ENCODE measurements at places on chromosomes 6 and 20.

DNA sequence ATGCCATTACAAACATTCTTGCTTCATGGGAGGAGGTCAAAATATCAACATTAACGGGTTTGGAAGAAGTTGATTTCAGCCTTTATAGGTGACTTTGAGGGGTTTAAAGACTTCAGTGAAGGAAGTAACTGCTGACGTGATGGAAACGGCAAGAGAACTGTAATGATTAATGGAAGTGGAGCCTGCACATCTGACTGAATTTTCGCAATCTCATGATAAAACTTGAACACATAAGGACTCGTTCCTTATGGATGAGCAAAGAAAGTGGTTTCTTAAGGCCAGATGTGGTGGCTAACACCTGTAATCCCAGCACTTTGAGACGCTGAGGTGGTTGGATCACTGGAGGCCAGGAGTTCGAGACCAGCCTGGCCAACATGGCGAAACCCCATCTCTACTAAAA lies 226.1 kb downstream of the BCAS1 start:
- DNase-seq = no peak

DNA sequence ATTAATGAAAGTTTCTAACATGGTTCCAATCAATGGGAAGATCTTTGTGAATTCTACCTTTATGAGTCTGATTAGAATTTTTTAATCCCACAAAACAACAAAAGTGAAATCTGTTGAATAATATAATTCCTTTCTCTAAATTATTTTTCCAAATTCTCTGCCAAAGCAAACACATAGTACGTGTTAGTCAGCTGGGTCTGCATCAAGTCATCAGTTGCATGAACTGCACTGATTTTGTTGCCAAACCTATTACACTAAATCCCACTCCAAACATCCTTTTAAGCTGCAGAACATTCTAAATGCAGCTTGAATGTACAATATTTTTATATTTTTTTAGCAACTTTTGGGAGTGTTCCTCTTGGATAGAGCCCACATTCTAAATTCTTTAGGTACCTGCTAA lies 199.0 kb upstream of the HSF2 start:
- no peak for DNase-seq

DNA sequence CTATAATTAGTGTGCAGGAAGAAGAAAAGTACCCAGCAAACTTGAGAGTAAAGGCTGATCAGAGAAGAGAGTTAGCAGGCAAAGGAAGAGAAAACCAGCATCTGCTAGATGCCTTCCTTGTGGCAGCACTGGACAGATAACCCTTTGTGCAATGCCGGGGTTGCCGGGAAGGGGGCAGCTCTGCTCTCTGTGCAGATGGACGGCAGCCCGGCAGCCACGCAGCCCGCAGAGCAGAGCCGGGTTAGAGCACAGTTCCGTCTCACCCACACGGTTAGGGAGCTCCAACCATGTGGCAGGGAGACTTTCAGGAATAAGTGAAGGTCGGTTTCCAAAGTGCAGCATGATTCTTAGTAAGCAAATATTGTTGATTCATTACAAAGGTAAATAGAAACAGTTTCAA lies 80.0 kb upstream of the RPS6KA2 start:
- peak; percentile 41 for DNase-seq

- DNase-seq = no peak
Observed at GRCh38 chr6:150256618-150257272, 112.1 kb upstream of the IYD start.

- DNase-seq = no peak
Observed at GRCh38 chr20:61373956-61374545, 122.0 kb downstream of the CDH4 start.

DNA sequence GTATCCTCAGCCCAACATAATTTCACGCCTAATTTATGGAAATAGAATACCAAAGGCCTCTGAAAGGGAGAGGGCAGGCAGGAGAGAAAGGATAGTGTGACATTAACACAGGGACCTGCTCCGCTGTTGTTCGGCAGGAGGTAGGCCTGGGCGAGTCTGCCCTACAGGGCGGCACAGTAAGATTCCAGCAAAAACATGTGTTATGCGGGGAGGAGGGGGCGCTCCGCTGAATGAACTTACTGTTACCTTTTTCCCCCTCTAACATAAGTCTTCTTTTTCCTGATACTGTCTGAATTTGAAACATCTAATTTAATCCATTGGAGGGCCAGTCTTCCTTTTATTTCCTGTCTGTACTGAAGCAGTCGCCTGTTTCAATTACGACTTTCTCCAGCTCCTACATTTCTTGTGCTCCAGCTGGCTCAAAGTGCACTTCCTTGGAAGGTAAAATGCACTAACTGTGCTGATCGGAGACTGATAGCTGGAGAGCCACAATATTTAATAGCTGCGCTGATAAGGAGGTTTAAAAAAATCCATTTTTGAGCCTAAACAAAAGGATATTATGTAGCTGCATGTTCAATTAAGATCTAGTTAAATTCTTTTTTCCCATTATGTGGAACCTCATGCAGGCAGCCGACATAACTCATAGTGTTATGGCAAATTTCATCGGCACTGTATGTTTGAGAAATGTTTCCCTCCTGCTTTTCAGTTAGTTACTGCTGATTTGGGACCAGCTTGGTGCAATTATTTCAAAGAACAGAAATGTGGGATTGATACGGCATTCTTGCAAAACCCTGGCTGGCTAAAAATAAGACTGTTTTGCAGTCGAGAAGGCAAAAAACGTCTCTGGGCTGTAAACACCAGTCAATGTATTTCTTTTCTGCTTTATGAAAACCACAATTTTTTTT lies 193.0 kb downstream of the FOXC1 start:
- DNase-seq = no peak

DNA sequence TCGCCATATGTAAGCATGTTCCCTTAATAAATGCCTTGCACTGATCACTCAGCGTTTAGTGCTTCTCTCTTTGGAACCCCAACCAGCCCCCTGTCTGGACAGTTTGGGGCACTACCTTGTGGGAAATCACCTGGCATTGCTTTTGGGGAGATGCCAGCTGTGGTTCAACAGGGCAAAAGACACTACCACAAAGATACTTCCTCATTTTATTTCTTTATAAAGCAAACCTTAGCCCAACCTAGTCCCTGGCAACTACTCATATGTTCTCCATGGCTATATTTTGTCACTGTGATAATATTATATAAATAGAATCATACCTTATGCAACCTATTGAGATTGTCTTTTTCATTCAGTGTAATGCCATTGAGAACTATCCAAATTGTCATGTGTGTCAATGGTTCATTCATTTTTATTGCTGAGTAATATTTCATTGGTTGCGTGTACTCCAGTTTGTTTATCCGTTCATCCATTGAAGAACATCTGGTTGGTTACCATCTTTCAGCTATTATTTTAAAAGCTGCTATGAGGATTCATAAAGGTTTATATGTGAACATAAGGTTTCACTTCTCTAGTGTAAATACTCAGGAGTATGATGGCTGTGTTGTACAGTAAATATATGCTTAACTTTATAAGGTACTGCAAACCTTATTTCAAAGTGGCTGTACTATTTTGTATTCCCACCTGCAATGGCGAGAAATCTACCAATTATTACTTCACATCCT lies 114.8 kb downstream of the MOXD1 start:
- DNase-seq = no peak

DNA sequence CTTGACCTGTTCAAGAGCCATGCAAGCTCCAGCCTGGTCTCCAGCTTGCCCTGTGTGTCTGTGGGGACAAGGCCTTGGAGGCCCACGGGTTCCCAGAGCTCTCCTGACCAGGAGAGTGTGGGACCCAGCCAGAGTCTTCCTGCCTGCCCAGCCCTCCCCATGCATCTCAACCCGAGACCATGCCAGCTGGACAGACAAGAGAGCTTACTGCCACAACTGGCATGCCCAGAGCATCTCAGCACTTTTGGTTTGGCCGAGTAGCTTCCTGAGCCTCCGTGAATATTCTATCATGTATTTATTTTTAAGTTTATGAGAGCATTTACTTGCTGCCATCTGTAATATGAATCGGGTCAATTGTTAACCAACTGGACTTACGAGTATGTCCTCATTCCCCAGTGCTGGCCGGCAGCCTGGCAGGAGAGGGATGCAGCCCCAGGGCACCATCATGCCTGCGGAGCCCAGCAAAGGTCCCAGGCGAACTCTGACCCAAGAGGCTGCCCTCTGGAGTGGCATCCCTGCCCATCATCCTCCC lies 14.9 kb downstream of the IP6K3 start:
- DNase-seq = no peak

- DNase-seq = no peak
Observed at GRCh38 chr20:37699202-37699601, 5.4 kb downstream of the CTNNBL1 start.

- DNase-seq = no peak
Observed at GRCh38 chr6:48775157-48775556, 664.2 kb upstream of the PTCHD4 start.
